Non-pigmented ciliary epithelial cell (primary cell): ENCODE measurements at places on chromosomes 12 and 14.

DNA sequence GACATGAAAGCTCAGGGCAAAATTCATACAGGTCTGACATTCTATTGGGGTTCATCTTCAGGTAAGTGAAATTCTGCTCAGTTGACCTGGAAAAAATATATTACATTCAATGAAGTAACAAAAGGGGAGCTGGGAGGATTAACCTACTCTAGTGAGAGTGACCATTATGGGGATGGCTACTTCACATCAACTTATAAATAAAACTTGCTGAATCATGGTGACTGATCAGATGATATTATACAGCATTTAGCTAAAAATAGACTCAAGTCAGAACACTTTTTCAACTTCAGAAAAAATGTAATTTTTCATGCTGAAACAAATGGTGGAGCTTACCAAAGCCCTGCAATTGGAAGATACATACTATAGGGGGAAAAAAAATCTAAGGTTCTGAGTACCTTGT, 800.2 kb downstream of the FSCB start:
- DNase-seq = no peak

GRCh38 chr12:13425766-13426165, 229.2 kb downstream of the EMP1 start:
- DNase-seq = peak; percentile 61

DNA sequence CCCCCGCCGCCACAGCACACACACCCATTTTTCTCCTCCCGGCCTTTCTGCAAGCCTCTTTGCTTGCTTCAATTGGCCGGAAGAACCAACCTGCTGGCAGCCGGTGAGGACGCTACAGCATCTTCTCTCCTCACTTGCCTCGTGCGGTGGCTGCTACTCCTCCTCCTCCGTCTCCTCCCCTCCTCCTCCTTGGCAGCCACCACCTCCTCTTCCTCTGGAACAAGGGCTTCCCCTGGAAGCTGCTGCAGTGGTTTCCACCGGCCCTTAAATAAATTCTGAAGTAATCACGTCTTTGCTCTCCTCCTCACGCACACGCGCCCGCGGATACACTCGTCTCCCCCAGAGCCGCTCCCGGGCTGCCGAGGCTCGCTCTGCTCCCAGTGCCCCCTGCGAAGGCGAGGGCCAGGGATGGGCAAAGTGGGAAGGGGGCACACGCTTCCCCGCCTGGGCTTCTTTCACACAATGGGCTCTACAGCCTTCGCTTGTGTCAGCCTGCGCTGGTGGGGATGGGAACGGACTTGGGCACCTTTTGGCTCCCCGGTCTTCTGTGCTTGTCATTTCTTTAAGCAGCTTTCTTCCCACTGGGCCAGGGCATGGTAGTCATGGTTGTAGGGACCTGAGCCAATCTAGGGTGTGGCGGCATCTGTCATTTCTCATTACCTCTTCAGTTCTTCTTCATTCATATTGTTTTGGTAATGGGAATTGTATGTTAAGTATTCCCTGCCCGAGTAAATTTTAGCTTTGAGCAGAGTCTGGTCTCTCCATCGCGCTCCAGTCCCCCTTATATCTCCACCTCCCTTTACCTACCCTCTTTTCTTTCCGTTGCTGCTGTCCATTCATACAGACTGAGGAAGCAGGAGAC, at the start of gene PPFIA2:
TSS of gene PPFIA2 (minus strand) at position 161 of the 862 bp plus-strand sequence.
- no peak for DNase-seq

DNA sequence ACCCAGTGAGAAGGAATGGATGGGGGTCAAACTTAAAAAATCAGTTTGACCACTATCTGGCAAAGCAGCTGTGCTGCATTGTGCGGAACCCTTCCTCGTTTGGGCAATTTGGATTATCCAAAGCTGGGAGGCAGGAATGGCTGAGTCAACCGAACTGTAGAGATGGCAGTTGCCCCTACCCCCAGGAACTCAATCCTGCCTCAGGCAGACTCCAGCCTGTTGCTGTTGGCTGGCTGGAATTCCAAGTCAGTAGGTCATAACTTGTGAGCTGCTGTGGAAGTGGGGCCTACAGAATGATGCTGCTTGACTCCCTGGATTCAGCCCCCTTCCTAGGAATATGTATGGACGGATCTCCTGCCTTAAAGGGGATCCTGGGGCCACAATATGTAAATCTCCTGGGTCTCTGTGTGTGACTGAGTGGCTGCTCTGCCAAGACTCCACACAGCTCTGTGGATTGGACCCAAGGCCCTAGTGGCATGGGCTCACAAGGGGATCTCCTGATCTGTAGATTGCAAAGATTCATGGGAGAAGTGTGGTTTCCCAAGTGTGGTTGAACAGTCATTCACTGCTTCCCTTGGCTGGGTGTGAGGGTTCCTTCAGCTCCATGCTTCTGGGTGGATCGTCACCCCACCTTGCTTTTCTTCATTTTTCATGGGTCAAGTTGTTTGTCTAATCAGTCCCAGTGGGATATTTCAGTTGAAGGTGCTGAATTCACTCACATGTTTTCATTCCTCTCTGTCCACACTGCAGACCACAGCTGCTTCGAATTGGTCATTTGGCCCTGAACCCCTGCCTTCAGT, 19.2 kb downstream of the LUM start:
- no peak for DNase-seq

DNA sequence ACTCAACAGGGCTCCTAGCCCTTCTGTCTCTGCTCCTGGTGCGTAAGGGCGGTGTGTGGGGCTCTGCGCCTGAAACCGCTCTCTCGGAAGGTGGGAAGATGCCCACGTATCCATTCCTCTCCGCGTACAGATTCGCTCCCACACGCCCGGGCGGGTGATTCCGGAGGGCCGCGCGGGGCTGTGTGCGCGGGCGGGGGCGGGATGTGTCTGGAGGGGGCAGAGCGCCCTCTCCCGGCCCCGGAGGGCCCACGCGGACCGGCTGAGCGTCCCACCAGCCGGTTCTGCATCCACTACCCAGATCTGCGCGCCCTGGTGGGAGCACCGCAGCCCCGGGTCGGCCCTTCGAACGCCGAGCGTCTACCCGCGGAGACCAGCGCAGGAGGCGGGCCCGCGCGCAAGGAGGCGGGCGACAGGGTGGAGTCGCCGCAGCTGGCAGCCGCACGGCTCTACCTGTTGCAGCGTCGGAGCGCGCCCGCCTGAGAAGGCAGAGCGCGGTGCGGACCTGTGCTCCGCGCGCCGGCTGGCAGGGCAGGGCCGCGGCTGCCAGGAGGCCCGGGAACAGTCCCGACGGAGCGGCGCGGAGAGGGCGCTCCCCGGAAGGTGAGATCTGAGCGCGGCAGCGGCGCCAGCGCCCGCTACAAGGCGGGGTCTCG, 1.4 kb upstream of the KCNK13 start:
- DNase-seq = no peak

DNA sequence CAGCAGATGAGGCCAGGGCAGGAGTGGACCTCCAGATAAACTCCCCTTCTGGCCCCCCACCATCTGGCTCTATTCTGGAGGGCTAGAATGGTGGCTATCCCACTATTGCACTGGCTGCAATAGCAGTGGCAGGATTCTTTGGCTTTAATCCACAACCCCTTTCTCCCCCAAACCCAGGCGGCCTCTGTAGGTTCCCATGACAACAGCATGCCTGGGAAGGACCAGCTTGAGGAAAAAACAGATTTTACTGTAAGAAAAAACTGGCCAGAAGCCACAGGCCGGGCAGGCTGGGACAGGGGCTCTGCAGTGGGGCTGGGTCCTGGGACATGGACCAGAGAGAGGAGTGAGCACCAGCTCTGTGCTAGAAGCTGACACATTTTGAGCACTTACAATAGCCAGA, 13.6 kb upstream of the ACVR1B start:
- DNase-seq = no peak

DNA sequence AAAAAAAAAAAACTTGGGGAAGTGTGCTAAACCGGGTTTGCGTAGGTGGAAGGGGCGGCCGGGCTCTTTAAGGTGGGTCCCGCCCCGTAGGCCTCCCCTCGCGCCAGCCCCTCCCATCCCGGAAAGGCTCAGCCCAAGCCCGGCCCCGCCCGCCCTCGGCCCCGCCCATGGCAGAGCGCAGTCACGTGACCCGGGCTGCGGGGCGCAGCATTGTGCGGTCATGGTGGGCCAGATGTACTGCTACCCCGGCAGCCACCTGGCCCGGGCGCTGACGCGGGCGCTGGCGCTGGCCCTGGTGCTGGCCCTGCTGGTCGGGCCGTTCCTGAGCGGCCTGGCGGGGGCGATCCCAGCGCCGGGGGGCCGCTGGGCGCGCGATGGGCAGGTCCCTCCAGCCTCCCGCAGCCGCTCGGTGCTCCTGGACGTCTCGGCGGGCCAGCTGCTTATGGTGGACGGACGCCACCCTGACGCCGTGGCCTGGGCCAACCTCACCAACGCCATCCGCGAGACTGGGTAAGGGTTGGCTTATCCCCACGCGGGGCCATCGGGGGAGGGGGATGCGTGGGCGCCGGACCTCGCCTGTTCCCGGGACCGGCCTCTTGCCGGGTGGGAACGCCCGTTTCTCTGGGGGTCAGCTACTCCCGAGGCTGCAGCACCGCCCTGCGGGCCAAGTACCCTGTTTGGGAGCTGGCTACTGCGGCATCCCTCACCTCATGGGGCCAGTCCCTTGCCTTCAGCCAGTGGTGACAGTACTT, at the start of gene PLBD2:
TSS of gene PLBD2 (plus strand) at position 207 of the 752 bp plus-strand sequence. CDS start at position 221, 14 bp downstream.
- peak; percentile 43 for DNase-seq

GRCh38 chr12:120741476-120742421, 16.1 kb downstream of the ACADS start:
- DNase-seq = no peak

GRCh38 chr12:65938807-65939206, 114.5 kb downstream of the HMGA2 start:
- no peak for DNase-seq

DNA sequence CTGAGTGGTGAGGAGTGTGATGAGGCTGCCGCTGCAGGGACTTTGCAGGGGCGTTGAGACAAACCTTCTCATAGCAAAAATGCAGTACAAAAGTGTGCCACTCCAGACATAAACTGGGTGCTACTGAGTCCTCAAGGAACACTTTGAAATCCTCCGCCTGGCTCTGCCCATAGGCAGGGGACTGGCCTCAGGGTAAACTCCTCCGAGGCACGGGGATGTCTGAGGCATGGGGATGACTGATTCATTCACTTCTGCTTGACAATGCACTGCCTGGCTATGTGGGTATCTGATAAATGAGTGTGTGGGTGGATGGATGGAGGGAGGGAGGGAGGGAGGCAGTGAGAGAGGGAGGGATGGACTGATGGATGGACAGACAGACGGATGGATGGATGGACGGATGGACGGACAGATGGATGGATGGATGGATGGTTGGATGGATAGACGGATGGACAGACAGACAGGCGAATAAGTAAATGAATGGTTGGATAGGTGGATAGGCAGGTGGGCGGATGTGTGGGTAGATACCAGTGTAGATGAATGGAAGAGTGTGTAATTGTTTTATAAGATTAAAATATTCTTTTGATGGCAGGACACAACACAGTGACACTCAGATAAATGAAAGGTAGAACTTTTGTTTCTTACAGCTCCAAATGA, 2.1 kb upstream of the BDKRB2 start:
- DNase-seq = no peak
